ENCODE measurements at places on chromosomes 4 and X. TPM values are rescaled to one million over a fixed set of nuclear protein-coding genes. Genes with fewer than 3 reads are reported as not detected.

DNA sequence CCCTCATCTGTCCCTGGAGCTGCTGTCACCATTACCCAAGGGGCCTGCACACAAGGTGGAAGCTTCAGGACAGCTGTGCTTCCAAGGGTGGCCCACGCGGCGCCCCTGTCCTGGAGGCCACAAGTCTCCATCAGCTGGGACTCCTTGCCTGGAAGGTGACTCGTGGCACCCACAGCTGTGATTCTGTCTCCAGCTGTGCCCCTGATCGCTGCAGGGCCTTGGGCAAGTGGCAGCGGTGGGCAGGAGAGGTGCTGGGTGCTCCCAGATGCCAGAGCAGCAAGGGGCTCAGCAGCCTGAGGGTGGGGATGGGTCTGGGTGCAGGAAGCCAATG, 9.0 kb upstream of the DUSP9 start:
- no peak for DNase-seq

GRCh38 chrX:129654652-129655546, at the start of gene APLN:
TSS of gene APLN (minus strand) at chrX:129654956. CDS start at chrX:129654630, 326 bp downstream.
- DNase-seq = no peak

- no peak for DNase-seq
Measured at GRCh38 chr4:140719022-140719421, 37.2 kb downstream of the TBC1D9 start.

GRCh38 chr4:80360084-80360483, 24.6 kb downstream of the CFAP299 start:
- no peak for DNase-seq

DNA sequence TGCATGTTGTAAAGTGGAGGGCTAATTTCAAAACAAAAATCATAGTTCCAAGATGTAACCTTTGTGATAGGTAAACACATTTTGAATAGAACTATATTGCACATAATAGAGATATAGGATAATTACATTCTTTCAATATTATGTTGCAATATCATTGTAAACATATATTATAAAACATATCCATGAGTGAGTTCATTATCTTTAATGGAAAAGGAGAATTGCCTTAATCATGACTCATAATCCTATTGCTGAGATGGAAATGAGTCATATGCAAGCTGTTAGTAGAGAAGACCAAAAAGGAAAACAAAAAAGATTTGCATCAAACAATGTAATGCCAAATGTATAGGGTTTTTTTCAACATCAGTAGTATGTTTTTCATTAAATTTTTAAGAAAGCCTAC, 73.7 kb upstream of the WDR44 start:
- no peak for DNase-seq

The TRIM61 gene
- 0.45 TPM for total RNA-seq

DNA sequence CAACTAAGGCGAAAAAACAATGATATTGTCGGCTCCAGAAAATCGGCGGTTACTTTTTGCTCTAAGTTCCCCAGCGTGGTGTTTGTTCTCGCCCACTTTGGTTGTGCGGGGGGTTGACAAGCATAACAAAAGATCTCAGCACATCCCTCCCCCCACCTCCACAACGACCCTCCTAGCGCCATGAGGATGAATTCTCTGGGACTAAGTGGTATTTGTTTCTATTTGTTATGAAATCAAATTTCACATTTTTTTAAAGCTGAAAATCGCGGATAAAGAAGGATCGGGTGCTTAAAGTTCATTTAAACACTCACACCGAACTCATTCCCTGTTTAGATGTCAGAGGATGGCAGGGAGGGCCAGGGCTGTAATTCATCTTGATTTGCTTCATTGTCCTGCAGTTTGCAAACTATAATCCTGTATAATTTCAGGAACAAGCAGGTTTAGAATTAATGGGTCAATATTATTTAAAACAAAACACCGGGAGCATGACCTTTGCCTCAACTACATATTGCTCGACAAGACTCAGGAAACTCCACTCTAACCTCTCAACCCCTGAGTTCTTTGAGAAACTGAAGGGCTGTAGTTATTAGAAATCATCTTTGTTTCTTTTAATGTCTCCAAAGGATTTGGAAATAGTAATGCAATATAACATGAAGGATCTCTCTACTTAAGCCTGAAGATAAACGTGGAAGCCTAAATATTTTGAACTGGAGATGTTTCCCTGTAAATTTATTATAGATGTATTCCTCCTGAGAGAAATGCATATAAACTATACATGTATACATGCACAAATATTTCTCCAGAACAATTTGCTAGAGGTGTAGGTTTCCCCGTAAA, 6.4 kb downstream of the PITX2 start:
- no peak for DNase-seq

DNA sequence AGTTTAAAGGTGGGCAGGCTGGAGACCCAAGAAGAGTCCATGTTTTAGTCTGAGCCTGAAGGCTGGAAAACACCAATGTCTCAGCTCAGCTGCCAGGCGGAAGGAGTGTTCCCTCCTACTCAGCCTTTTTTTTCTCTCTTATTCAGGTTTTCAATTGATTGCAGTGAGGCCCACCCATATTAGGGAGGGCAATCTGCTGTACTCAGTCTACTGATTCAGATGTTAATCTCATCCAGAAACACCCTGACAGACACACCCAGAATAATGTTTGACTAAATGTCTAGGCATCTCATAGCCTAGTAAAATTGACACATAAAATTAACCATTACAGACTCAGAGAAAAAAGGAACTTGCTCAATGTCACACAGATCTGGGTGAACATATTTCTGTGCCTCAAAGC, 347.1 kb downstream of the GBA3 start:
- no peak for DNase-seq

DNA sequence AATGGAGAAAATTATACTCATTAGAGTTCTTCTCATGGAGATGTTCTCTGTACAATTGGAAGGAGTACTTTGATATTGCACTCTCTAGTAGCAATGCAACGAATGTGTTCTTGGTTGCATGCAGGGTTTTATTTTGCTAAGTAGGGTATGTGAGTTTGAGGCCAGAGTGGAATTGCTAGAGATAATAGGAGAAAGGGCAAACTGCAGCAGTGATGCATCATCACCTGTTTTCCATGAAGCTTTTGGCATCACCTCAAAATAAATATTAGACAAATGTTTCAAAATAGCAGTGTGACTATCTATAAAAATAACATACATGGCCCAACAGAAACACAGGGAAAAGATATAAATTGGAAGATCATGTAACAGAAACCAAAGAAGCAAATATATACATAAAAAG, 93.3 kb downstream of the TIGD2 start:
- DNase-seq = no peak

DNA sequence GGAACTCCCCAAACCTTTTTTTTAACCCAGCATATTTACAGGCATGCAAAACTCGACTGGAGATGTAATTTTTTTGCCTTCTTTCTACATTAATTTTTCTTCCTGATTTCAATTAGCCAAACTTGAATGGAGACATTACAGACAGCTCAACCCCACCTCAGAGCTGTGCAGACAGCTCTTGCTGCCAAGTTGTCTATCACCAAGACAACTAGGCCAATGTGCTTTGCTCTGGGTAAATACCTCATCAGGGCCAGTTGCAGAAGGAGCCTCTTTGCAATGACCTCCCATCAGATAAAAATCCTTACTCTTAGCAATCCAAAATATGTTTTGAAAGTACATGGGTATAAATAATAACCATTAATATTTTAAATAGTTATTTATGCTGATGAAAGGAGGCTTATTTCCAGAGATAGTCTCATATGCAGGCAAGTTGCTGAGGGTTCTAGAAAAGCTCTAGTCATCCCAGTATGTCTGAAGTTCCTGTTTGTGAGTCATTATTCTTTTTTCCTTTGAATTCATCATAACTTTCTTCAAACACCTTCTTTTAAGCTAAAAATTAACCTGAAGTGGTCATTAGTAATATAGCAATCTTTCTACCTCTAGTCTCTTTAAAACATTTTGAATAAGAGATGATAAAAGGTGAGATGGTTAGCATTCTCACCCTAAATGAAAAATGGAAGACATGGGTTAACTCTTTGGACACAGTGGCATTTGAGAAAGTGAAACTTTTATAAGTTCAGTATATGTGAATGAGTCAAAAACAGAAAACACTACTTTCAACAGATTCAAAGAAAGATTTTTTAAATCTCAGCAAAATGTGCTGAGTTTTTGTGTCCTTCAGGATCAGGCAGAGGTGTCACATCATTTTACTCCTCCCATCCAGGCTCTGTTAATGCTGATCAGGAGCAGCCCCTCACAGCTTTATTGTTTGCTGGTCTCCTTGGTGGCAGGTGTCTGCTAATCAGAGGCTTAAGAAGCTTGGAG, 475.5 kb upstream of the FGF16 start:
- no peak for DNase-seq

DNA sequence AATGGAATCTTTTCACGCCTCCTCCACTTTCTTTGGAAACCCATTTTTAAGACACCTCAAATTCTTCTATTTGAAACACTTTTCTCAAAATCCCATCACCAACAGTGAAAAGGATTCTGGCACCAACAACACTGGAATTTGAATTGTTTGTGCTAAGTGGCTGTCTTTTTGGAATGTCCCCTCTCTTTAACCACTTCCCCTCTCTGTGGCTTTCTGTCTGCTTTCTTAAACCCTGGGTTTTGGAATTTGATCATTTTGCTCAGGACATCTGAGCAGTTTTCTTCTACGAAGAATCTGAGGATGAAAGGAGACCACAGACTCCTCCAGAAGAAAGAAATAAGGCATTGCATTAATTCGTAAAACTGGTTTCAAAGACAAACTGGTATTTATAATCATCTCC, 89.0 kb downstream of the MXRA5 start:
- no peak for DNase-seq

DNA sequence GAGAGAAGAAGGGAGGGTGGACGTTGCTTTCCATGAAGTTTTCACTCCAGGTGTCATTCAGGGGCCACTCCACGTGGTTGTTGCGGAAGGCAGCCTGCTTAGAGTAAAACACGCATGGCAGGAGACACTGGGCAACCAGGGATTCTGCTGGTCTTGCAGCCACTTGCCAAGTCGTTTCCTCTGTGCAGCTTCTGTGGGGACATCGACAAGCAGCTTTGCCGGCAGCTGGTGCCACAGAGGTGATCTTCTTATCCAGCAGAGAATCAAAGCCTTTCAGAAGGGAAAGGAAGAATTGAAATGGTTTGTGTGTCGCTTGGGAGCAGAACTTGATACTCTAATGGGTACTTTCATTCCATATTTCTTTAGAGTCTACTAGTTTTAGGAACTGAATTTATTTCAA, 867.1 kb upstream of the TENM3 start:
- DNase-seq = no peak

DNA sequence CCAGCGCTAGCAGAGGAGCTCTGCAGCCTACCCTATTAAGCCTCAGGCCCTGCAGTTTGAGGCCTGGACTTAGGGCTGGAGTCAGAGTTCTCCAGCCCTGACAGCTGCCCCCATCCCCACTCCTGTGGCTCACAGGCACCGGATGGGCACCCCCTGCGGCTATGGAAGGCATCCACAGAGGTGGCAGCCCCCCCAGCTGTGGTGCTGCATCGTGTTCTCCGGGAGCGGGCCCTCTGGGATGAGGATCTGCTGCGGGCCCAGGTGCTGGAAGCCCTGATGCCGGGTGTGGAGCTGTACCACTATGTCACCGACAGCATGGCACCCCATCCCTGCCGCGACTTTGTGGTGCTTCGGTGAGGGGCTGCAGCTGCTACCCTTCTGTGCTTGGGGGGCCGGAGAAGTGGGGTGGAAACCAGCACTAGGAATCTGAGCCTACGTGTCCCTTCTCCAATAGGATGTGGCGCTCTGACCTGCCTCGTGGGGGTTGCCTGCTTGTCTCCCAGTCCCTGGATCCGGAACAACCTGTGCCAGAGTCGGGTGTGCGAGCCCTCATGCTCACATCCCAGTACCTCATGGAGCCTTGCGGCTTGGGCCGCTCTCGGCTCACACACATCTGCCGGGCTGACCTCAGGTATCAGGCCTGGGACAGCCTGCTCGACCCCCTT, 76.2 kb downstream of the STARD8 start:
- DNase-seq = no peak

The CSN1S1 gene
- total RNA-seq = not detected

- DNase-seq = no peak
Measured at GRCh38 chrX:47574547-47575301, 7.5 kb upstream of the TIMP1 start.

The SLC10A3 gene
- 29.5 TPM for total RNA-seq

GRCh38 chr4:108072300-108072699, 82.6 kb downstream of the HADH start:
- no peak for DNase-seq

The CFAP97 gene
- 50.0 TPM for total RNA-seq

DNA sequence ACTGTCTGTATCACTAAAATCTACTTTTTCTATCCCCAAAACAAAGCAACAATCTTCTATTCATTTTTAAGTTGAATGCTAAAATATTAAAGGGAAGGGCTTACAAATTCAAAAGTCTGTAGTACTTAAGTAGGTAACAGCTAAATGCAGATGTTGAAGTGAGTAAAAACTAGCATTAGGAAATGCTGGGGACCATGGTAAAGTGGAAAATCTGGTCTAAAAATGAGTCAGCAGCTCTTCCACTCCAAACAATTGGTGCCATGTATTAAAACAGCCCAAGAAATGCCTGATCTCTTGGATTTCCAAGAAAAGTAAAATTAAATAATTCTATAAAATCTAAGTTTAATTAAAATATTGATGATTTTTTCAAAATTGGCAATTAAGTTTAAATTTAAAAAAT, 73.3 kb upstream of the PPP3CA start:
- no peak for DNase-seq

GRCh38 chr4:8045909-8046308, 106.2 kb upstream of the AFAP1 start:
- no peak for DNase-seq

The CXorf51B gene
- not detected for total RNA-seq

The F8A3 gene
- 17.4 TPM for total RNA-seq

GRCh38 chr4:107837776-107838618, 13.3 kb downstream of the SGMS2 start:
- DNase-seq = no peak
